Iris pigment epithelial cell (primary cell): ENCODE measurements at places on chromosomes 2 and 18.
A peak's percentile ranks its signal among the peaks of the same experiment; 100 is the strongest.

GRCh38 chr2:101846973-101847372 is 144.8 kb upstream of the IL1R2 start:
- no peak for DNase-seq

DNA sequence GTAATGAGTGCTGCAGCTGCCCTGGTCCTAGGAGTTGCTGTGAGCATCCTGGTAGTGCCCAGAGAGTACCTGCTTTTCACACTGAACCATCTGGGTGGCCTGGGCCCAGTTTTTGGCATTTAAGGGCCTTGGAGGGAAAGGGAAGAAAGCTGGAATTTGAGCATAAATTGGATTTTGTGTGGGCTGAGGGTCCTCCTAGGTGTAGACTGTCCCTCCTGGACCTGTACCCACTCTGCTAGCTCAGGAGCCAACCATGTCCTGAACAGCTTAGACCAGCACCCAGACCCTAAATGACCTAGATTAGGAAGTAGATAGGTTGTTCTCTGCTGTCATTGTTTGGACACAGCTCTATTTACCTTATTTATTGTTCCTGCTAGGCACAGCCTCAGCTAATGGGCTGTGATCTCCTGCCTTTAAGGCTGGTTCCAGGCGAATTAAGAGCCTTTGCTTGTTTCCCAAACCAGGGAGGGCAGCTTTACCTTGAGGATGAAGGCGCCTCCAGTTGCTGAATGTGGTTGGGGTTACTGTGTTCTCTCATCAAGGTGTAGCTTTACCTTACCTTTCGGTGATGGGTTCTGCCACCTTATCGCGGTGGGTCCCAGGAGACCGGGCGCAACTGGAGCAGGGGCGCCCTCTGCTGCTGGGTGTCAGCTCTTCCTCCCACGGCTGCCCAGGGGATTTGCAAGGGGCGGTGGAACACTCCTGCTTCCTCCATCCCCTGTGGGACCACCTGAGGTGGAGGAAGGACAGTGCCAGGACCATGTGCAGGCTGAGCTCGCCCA is 34.4 kb downstream of the ITGA6 start:
- DNase-seq = no peak

DNA sequence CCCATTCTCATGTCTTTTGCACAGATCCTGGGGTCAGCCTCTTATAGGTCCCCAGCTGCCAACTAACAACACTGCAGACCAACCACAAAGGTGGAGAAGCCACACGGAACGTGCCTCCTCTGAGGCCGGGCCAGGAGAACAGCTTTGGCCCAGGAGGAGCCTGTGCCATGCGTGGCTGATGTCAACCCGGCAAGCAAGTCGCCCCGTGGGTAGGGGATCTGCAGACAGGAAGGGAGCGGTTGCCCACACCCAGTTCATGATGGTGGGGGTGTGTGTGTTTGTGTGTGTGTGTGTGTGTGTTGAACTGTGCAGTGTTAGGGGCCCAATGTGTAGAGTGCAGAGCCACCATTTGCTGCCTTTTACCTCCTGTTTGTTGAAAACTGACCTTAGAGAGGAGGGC is 2.4 kb upstream of the CLEC4F start:
- no peak for DNase-seq

- no peak for DNase-seq
Observed at GRCh38 chr2:46854260-46854659, 61.3 kb downstream of the MCFD2 start.

DNA sequence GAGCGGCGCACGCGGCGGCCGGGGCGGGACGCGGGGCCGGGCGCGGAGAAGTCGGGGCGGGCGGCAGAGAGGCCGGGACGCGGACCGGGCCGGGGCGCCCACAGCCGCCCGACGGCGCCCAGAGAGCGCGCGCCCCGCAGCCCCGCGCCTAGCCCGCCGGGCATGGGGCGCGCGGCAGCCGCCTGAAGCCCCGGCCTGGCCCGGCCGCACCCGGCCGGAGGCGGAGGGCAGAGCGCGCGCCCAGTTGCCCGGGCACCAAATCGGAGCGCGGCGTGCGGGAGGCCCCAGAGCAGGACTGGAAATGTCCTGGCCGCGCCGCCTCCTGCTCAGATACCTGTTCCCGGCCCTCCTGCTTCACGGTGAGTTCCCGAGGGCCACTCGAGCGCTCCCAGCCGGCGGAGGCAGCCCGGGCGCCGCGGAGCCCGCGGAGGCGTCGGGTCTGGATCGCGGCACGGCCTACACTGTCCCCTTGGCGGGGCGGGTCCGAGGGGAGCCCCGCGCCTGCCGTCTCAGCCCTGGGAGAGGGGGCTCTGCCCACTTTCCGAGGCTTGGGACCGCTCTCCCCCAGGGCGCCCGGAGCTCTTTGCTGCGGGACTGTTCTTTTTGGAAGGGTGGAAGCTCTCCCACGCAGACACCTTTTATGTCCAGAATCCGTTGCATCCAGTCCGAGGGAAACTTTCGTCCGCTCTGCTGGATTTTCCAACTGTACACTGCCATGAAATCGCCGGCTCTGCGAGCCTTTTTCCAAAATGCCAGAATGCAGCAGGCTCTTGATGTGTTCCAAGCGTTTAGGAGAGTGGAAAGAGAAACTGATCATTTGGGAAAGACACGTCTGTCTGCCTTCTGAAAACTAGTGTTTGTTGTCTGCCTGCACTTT is 484 bp downstream of the APCDD1 start:
- no peak for DNase-seq

- no peak for DNase-seq
Observed at GRCh38 chr2:227473122-227473461, 1.1 kb downstream of the AGFG1 start.

DNA sequence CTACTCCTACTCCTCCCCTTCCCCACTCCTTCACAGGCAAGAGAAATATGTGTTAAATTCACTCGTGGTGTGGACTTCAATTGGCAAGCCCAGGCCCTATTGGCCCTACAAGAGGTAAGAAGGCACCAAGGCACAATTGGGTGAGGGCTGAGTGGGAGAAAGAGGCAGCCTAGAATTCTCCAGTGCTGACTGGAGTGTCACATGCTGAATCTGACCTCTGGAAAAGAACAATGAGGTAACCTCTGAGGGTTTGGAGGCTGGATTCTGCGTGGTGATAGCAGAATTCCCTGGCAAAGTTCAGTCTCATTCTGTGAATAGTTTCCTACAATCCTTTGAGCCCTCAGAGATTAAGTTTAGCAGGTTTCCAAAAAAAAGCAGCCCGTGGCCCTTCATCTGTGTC is 6.9 kb downstream of the CENPA start:
- DNase-seq = no peak

- no peak for DNase-seq
Observed at GRCh38 chr18:72207280-72207679, 336.9 kb downstream of the CBLN2 start.

- DNase-seq = no peak
Observed at GRCh38 chr2:16104315-16104948, 164.1 kb downstream of the MYCN start.

DNA sequence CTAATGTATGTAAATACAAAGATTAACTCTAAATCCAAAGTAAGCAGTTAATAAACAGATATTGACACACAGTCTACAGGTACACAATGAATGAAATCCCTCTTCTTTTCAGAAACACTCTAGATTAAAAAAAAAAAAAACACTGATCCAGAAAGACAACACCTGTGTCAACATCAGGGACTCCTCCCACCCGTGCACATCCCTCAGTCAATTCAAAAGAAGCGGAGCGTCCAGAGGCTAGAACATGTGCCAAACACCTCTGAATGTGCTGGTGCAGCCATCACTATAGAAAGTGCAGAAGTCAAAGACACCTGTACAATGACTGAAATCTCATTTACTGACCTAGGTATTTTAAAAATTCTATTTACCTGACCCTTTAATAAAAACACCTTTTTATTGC is 622.6 kb upstream of the ID2 start:
- DNase-seq = no peak

- DNase-seq = no peak
Observed at GRCh38 chr2:108971661-108972566, 17.1 kb downstream of the EDAR start.

DNA sequence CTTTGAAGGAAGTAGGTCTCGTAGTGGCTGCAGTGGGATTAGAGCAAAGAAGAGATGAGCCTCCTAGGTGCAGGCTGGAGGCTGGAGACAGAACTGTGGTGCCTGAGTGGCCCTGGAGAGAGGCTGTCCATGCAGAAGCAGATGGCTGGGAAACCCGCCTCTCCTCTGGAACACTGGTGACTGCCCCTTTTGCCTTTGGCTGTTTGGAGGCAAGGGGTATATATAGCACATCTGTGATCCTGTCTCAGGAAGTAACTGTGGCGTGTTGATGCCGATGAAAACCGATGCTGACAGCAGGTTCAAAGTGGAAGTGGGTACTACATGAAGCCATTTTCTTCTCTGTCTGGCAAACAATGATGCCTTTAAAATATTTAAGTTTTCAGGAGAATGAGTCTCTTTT is 43.5 kb downstream of the SLC9A2 start:
- no peak for DNase-seq

- peak; percentile 87 for DNase-seq
Observed at GRCh38 chr2:223855426-223855825, 18.0 kb upstream of the AP1S3 start.

DNA sequence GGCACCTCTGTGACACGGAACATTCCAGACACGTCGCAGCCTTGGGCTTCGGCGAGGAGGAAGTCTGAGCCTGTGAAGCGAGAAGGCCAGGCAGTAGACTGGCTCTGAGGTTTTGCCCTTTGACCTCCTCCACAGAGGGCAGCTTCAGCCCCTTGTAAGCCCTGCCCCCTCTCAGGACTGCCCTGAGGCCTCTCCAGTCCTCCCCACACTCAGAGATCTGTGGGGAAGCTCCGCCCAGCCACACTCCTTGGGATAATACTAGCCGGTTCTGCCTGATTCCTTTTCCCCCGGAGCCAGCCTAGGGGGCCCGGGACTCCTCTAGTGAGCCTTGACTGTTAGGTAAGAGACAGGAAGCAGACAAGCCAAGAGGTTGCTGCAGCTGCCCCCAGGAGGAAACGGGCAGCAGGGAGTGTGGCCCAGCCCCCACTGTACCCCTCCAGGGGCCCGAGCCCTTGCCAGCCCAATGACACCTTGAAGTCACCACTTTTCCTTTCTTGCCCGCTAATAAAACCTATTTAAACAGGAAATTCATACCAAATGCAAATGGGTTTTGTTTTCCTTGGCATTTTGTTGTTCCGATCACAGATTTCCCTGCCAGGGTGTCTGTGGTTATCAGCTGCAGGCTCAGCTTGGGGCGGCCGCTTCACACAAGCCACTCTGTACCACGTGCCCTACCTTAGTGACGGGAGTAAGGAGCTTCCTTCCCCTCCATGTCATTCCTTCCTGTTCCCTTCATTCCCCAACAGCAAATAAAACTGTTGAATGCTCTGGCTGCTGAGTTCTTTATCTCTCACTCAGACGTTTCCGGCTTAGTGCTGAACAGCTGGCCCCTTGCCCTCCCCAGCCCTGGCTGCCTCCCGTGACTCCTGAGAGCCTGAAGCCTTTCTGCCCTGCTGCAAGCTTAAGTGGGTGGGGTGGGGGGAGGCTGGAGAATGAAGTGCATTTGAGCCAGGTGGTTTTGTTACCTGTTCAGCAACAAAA is 124.7 kb downstream of the CABLES1 start:
- peak; percentile 82 for DNase-seq

- DNase-seq = no peak
Observed at GRCh38 chr2:28407976-28408690, 15.5 kb downstream of the FOSL2 start.
